ENCODE measurements at places on chromosomes 2 and 18.

- peak; percentile 41 for DNase-seq
Measured at GRCh38 chr2:129801575-129801974, 177.9 kb upstream of the RAB6C start.

GRCh38 chr18:59517446-59518165 is 158.5 kb upstream of the LMAN1 start:
- no peak for DNase-seq

DNA sequence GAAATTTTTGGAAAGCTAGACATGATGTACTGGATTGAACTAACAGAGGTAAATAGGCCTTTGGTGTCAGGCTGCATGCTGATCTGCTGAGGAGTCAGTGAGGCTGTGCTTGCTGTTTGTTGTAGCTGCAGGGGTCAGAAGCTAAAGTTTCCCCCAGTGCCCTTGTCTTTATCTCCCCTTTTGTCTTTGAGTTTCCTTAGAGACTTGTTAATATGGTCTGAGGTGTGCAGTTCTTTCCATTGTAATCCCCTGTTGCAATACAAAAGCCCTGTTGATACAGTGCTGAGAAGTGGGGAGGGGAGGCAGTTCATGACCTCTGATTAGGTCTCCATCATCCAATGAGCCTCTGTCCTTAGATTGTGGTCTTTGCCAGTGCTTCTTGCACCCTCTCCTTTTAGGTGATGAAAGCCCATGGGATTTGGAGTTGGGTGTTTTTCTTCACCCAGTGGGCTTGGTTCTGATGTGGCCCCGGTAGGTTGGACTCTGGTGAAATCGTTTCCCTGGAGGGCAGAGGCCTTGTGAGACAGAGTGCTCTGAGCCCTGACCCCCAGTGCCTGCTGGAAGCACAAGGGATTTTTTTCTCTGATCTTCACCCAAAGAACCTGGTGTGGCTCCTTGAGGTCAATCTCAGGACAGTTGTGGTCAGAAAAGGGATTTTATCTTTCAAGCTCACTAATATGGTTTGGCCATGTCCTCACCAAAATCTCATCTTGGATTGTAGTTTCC is 163.1 kb downstream of the TMEM18 start:
- no peak for DNase-seq

DNA sequence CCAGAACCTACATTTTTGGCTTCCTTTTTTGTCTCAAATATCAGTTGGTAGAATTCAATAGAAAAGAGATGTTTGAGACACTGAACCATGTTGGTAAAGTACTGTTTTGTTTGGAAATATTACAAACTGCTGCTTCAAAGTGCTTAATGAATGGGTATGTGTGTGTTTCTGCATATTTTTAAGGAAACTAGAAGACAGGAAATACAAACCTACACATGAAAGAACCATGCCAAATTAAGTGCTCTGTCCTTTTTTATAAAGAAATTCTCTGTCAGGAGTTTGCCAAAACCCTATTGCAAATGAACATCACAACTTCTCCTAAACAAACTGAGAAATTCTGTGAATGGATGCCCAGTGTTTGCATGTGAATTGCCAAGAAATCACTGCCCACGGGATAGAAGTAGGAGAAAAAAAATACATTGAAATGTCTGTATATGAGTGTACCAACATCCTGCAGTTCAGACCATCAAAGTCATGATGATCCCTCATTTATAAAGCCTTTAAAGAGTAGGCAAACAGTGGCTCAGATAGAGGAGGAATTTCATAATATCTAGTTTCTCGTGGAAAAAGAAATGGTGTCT is 69.6 kb upstream of the RND3 start:
- DNase-seq, result no peak

- DNase-seq, result peak; percentile 62
Measured at GRCh38 chr2:110101280-110101844, 14.3 kb downstream of the MALL start.

GRCh38 chr2:191347154-191347553 is 102.0 kb downstream of the MYO1B start:
- DNase-seq, result no peak

GRCh38 chr2:30312916-30313315 is 81.6 kb downstream of the LBH start:
- DNase-seq, result no peak

DNA sequence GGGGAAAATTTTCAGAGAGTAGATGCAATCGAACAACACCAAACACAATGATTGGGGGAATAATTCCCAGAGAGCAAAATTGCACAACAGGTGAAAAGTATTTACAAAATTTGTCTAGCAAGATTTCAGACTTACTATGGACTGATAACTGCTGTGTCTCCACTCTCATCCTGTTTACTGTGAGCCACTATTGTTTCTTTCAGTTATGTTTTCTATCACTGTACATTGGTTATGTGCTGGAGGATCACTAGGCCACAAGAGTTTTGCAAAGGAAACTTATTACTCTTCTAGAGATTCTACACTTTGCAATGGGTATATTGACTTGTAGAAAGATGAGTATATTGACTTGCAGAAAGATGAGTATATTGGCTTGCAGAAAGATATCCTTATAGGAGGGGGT is 934.1 kb upstream of the CRIM1 start:
- no peak for DNase-seq

DNA sequence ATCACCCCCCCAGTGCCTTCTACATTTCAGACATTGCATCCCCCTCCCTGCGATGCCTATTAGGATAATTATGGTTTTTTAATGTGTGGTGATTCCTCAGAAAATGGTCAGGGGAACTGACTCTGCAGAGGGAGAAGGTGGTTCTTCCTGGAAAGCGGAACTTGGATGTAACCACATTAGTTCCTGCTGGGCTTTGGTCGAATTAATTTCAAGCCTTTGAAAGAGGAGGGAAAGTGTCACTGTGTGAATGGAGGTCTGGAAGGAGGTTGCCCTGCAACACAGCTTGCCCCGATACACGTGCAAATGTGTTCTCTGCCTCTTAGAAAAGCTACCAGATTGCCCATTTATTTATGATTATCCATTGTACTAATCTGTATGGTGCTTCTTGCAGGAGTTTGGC is 63.2 kb upstream of the TPO start:
- DNase-seq, result no peak

GRCh38 chr2:42129947-42130346 is 39.2 kb upstream of the EML4 start:
- no peak for DNase-seq

- DNase-seq, result no peak
Measured at GRCh38 chr2:2914252-2914651, 463.4 kb downstream of the EIPR1 start.

- DNase-seq, result no peak
Measured at GRCh38 chr18:62368100-62368499, 43.0 kb downstream of the TNFRSF11A start.

- no peak for DNase-seq
Measured at GRCh38 chr2:118852605-118853128, 5.2 kb upstream of the EN1 start.

- no peak for DNase-seq
Measured at GRCh38 chr2:8663997-8664396, 17.9 kb upstream of the ID2 start.

- DNase-seq, result no peak
Measured at GRCh38 chr2:57987835-57988573, 58.6 kb upstream of the VRK2 start.

- DNase-seq, result no peak
Measured at GRCh38 chr2:241065355-241065803, 36.7 kb downstream of the MTERF4 start.

GRCh38 chr18:45978084-45978483 is 11.0 kb upstream of the EPG5 start:
- no peak for DNase-seq

DNA sequence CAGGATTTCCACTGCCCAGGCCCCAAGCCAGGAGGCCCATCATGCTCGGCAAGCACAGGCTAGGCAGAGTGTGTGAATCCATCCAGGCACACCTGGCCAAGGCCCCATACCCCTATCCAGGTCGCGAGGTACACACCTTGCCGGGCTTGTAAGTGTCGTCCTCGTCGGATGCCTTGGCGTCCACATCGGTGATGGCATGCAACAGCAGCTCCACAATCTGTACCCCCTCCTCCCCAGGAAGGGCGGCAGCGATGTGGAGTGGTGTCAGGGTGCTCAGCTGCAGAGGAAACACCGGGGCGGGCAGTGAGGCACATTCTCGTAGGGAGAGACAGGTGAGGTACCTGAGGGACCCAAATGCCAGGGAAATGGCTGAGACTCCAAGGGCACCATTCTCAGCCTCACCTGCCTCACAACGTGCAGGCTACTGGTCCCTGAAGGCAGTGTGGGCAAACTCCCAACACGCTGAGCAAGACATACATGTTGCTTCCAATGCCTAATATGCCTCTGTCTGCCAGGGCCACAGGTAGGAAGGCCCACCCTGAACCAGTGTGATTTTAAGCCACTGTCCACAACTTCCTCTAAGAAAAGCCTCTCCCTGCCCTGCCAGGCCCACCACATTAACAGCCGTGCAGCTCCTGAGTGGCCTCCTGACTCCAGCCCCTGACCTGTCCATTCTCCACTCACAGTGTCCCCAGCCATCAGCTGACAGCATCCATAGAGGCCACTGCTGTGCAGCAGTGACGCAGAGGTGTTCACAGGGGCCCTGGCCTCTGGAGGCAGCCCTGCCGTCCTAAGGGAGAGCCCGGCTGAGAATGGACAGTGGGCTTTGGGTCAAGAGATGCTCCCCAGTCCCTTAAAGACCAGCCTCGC is 44.9 kb downstream of the ANKMY1 start:
- DNase-seq, result no peak

- DNase-seq, result no peak
Measured at GRCh38 chr2:233462202-233462785, 104.3 kb downstream of the USP40 start.

GRCh38 chr2:168649105-168649504 is 153.3 kb upstream of the NOSTRIN start:
- DNase-seq, result no peak

- DNase-seq, result no peak
Measured at GRCh38 chr2:25079050-25079635, 37.3 kb downstream of the EFR3B start.

DNA sequence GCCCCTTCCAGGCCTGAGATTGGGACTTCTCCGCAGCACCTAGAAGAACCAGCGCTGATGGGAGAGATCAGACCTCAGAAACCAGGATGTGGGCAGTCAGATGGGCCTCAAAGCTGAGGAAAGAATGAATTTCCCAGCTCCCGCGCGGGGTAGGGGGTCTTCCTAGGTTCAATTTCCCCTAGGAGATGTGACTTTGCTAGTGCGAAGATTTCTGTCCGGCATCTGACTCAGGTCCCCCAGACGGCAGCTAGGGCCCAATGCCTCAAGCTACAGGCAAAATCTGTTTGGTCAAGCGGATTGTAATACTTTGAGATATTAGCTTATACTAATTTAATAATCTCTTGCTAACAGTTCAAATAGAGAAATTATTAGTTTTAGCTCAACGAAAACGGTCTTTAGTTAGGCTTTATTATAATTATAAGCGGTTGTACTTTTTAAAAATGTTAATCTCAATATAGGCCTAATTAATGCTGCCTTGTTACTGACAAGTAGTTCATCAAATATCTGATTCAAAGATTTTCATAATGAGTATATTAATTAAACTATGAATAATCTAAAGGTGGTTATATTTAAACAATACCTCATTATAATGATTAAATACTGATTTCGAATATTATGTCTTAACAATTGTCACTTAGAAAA is 5.8 kb downstream of the DLX1 start:
- DNase-seq, result no peak

GRCh38 chr2:45860136-45861121 is 209.0 kb downstream of the PRKCE start:
- no peak for DNase-seq

DNA sequence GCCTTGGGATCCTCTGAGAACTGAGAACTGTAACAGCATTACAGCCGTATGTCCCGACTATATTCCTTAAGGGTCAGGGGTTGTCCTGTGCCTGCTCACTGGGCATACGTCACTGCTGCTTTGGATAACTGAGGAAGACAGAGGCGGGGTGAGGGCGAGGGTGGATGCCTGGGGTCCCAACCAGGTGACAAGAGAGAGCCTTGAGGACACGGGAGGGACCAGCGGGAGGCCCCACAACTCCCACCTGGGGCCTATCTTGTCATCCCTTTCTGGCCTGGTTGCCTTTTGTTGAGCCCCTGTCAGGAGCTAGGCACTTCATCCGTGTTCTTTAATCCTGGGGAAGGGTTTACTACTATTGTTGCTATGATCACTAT is 28.8 kb downstream of the INPP5D start:
- no peak for DNase-seq

DNA sequence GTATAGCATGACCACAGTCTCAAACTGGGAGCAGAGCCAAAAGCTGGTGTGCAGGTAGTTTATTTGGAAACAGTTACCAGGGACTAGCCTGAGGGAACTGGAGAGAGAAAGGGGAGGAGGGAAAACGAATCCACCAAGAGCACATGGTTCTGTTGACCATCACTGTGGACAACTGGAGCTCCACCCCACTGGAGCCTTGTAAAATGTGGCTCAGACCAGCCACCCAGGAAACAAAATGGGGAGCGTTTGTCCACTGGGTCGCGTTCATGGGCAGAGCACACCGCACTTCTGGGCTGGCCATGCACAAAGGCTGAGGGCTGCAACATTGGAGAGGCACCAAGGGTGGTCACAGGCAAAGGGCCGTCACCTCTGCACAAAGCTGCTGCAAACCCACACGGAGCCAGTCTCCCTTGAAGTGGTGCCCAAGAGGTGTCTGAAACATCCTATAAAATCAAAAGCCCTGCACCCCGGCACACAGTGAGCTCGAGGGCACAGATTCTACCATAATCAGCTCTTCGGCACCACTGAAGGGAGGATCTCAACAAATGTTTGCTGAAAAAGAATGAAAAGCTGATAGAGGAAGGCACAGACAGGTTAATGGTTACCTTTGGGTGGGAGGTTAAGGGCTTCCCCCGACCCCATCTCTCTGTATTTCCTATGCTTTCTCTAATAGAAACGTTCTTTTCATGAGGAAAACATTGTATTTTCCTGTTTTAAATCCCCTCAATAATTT is 192.9 kb downstream of the INHBB start:
- no peak for DNase-seq

Data from NCI-H1694 treated with DMSO at 0.1 percent for 48 hours (cell line).